GM20000 (cell line): ENCODE measurements at places on chromosomes 12 and 14.

GRCh38 chr12:40672741-40673271, 19.4 kb upstream of the CNTN1 start:
- DNase-seq, result no peak

- no peak for DNase-seq
Measured at GRCh38 chr14:76686646-76687045, 74.6 kb upstream of the VASH1 start.

DNA sequence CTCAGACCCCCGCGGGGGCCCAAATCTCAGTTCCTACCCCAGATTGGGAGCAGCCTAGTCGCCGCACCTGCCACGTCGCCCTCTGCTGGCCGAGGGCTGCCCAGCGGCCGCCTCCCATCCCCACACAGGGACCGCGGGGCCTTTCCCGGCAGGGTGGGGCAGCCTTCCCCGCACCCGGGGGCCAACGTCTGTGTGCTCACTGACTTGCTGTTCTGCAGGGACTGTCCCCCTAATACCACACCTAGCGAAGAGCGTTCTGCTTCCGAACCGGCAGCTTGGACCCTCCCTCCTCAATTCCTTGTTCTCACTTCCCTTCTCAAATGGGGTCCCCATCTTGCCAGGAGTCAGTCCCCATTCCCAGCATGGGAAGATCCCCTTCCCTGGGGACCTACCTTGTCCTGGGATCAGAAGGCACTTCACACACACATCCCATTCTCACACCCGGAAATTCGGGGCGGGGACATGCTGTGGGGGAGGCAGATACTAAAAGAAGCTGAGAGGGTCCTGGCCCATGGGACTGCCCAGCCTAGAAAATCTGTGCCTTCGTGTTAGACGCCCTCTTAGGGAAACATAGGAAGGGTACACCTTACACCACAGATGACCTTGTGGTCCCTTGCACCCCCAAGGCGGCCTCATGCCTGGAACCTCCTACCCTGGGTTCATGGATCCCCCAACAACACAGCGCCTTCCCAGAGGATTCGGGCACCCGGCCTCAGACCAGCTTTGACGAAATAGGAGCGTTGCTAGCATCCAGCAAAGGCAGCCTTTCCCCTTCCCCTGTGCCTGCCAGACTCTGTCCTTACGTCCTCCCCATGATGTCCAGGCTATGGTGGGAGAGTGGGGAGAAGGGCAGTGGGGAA, 16.4 kb downstream of the ACVRL1 start:
- peak; percentile 67 for DNase-seq

GRCh38 chr12:509500-509899, 49.8 kb downstream of the B4GALNT3 start:
- DNase-seq, result no peak

DNA sequence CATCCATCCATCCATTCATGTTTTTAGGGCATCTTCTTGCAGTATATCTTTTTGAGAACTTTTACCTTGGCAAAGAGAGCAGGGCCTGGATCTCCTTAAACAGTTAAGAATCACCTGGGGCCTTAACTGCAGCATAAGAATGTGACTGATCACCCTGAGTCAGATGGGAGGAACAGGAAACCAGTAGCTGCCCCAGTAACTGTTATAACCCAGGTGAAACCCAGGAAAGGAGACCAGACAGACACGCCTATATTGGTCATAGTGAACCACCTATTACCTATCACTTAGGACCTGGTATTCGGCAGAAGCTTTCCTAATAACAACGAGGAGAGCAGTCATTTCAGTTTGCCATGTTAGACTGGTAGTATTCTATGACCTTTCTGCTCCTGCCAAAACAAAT, 43.4 kb upstream of the NR2C1 start:
- no peak for DNase-seq

- no peak for DNase-seq
Measured at GRCh38 chr12:6866163-6866919, 990 bp upstream of the TPI1 start.

DNA sequence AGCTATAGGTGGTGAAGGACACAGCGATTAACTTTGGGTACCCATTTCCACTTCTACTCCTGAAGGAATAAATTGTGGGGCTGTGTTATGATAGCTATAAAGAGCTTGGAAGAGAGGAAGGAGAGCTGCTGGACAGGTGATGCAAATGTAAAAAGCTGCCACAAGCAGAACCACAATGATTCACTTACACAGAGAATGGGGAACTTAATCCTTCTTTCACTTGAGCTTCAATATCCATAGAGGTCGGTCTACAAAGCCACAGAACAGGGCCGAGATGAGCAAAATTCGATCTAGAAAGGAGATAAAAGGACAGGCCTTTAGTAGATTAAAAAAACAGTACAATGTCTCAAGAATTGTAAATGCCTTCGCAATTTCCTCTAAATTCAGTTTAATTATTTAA, 831.1 kb downstream of the LRFN5 start:
- DNase-seq, result no peak

DNA sequence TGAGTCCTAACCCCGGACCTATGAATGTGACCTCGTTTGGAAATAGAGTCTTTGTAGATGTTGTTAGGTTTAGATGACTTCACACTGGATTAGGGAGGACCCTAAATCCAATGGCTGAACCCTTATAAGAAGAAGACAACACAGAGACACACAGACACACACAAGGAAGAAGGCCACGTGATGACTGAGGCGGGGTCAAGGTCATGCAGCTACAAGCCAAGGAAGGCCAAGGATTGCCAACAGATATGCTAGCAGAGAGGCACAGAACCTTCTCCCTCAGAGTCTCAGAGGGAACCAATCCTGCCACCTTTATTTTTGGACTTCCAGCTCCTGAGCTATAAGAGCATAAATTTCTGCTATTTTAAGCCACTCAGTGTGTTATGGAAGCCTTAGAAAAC, 31.8 kb downstream of the LTBP2 start:
- no peak for DNase-seq

DNA sequence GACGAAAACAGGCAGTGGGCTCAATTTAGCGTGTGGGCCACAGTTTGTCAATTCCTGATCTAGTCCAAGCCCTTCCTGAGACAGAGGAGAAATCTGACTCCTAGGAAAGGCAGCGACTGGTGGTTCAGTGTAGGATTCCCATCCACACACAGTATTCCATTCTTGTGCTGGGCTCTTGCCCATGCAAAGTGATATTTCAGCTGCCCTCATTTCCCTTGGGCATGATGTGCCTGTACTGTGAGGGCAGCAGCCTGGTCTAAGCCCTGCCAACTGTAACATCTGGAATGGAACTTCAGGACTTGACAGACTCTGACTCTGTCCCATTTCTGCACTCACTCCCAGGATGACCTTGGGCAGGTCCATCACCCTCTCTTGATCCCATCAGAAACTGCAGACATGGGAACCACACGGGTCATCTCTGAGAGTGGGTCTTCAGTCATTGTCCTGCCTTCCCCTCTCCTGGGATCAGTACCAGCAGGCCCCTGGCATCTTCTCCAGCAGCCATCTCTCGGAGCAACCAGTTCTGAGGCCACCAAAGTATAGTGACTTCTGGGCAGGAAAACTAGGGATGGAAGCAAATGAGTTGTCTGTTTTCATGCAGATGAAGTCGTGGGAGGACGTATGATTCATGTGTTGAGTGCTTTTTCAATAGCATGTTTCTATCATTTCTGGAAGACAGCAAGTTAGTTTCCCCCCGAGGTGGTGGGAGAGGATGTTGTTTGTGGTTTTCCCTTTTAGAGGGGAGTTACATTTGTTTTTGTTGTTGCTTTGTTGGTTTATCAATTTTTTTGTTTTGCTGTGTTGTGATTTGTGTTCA, 54.2 kb upstream of the BCL2L14 start:
- DNase-seq, result no peak

DNA sequence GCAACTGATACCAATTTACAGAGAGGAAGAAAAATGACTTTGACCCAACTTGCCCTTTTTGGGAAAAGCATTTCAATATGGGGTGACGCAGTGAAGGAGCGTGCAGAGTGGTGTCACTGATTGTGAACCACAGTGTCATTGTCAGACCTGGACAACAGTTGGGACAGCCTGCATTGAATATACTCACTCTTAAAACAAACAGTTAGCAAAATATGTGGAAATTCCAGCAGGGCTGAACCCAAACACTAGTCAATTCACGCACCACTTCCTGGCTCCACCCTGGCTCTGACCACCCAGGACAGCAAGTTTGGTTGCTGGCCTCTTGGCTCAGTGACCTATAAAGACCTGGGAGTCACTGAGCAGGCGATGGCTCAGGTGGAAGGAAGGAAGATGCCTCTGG, 61.3 kb downstream of the NOS1 start:
- no peak for DNase-seq

DNA sequence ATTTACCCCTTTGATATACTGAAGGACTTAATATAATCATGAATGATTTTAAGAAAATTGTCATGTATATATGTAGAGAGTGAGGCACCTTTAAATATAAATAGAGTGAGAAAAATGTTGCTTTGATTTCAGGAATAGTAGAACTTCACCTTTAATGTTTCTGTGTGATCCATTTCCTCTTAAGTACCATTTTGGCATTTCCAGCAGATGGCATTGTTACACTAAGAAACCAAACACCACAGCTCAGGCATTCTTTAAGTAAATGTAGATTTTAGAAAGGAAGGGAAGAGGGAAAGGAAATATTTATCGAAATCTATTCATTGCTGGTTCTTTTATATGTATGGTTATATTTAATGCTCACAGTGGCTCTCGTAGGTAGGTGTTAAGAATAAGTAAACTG, 556.7 kb upstream of the FBXO33 start:
- no peak for DNase-seq

GRCh38 chr12:70628701-70629480, 8.3 kb downstream of the PTPRB start:
- no peak for DNase-seq

- no peak for DNase-seq
Measured at GRCh38 chr12:45973526-45973925, 16.8 kb downstream of the SCAF11 start.

DNA sequence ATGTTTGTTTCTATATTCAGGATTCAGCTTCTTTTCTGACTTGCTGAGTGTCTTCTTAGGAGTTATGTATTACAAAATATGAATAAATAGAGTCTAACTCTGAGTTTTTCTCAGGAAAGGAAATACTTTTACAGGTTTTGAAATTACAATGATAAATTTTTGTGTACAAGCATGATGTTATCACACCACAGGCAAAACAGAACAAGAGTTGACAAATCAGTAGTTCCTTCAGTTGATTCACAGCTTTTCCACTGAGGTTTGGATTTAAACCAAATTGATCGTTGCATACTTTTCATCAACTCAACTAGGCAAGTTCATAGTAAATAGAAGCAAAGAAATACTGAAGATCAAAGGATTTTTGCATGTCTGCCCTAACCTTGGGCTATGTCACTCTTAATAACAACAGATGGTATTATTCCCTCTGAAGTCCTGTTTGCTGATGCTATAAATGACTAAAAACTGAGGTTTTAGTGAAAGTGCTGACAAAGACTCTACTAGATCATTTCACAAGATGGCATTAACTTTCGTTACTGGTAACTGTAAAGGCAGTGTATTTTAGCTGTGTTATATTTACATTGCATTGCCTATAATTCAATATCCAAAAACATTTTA, 520.2 kb downstream of the FLRT2 start:
- no peak for DNase-seq

DNA sequence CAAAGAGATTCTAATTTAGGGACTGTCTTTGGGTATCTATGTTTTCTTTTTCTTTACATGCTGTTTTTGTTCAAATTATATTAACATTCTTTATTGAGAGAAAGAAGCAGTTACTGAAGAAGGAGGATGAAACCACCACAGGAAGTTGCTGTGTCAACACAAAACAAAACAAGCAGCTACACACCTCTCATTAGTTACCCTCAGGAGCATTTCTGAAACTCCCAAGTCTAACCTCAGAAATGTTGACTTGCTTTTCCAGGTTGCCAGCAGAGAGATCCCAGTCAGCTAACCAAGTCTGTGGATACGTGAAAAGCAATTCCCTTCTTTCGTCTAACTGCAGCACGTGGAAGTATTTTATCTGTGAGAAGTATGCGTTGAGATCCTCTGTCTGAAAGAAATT, 33.5 kb downstream of the CLEC1A start:
- no peak for DNase-seq

- DNase-seq, result no peak
Measured at GRCh38 chr12:71063087-71063486, 94.7 kb downstream of the TSPAN8 start.

DNA sequence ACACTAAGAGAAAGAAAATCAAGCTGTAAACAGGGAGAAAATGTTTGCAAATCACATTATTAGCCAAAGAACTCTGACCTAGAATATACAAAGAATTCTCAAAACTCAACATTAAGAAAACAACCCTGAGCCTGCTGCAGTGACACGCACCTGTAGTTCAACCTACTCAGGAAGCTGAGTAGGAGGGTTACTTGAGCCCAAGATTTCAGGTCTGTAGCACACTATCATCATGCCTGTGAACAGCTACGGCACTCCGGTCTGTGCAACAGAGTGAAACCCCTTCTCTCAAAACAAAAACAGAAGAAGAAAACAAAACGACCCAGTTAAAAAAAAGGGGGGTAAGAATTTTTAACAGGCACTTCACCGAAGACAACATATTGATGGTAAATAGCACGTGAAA, 20.8 kb downstream of the SAV1 start:
- DNase-seq, result peak; percentile 29

DNA sequence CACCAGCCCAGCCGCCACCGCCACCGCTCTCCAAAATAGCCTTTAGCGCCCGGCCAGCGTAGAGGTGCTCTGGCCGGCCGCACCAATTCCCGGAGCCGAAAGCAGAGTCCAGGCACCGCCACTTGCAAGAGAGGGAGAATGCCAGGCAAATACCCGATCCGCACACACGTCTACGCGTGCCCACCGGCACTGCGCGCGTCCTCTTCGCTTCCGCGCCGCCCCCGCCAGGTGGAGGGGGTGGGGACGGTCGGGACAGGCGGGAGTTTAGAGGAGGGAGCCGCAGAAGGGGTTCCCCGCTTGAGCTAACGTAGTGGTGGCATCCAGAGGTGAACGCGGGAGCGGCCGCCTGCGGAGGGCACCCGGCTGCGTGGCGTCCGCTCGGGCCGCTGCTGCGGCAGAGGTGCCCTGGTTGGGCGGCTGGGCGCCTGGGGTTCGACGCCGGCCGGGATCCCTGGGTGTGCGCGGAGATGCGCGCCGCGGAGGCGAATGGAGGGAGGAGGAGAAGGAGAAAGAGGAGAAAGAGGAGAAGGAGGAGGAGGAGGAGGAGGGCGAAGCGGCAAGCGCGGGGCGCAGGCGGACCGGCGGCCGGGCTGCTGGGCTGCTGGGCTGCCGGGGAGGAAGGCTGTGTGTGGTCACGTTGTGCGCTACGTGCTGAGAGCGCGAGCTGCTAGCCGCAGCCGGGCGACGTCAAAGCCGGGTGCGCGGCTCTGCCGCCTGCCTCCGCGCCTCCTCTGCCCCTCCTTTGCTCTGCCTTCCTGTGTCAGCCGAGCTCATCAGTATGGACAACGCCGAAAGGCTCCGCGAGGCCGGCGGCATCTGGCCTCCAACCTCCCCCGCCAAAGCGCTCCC, at the start of gene MDGA2:
Gene MDGA2 (minus strand): TSS at position 140 of the 849 bp plus-strand sequence.
- DNase-seq, result no peak

GRCh38 chr14:22842211-22843122, 6.1 kb downstream of the MMP14 start:
- DNase-seq, result no peak

- no peak for DNase-seq
Measured at GRCh38 chr14:77640756-77641533, 24.5 kb upstream of the SPTLC2 start.

- no peak for DNase-seq
Measured at GRCh38 chr12:8581098-8581784, 31.4 kb downstream of the AICDA start.

- no peak for DNase-seq
Measured at GRCh38 chr12:64633940-64634337, 23.6 kb downstream of the RASSF3 start.

- DNase-seq, result no peak
Measured at GRCh38 chr14:64681796-64682710, 22.2 kb upstream of the PLEKHG3 start.
